Forelimb muscle (tissue), 1 donor: ENCODE measurements at places on chromosomes 7 and 10.

GRCh38 chr10:95266674-95267095 is 24.1 kb downstream of the PDLIM1 start:
- no peak for DNase-seq

GRCh38 chr10:43702213-43702935 is 53.7 kb upstream of the ZNF32 start:
- DNase-seq, result no peak

GRCh38 chr10:113121153-113121552 is 171.1 kb downstream of the TCF7L2 start:
- no peak for DNase-seq

GRCh38 chr10:3452173-3452626 is 279.6 kb upstream of the PITRM1 start:
- no peak for DNase-seq

DNA sequence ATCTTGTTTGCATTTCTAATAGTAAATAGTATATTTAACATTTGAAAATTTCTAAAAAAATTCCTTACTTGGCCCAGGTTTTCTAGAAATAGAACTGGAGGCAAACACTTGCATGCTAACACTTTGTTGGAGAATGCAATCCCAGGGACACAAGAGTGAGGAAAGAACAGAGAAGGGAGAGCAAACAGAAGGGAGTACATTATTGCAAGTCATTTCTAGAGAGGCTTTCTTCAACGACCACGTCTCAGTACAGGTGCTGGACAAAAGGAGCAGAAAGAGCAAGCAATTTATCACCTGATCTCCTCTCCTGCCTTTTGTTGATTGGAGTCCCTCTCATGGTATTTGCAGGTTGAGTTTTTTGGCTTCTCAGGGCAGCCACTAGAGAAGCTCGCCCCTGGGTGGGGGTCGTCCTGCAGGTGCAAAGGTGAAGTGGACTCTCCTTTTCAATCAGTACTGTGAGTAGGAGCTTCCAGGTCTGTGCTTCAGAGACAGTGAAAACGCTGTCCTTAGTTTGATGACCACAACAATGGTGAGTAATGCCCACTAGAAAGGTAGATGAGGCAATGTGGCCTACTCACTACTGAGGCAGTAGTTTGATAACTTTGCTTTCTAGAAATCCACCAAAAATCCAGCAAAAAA is 5.2 kb downstream of the CPED1 start:
- DNase-seq, result no peak

- DNase-seq, result no peak
Measured at GRCh38 chr10:100528921-100529474, 673 bp downstream of the NDUFB8 start.

- DNase-seq, result no peak
Measured at GRCh38 chr10:121598263-121599249, at the start of gene FGFR2. FGFR2 (minus strand) TSS chr10:121598444; CDS start chr10:121593817, 4,627 bp downstream.

- DNase-seq, result no peak
Measured at GRCh38 chr7:41599760-41600159, 103.1 kb downstream of the INHBA start.

DNA sequence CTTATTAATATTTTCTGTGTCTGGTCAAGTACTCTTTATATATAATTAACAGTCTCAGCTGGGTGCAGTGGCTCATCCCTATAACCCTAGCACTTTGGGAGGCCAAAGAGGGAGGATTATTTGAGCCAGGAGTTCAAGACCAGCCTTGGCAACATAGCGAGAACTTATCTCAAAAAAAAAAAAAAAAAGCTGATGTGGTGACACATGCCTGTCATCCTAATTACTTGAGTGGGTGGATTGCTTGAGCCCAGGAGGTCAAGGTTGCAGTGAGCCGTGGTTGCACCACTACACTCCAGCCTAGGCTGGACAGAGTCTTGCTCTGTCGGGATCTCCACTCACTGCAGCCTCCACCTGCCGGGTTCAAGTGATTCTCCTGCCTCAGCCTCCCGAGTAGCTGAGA is 6.7 kb upstream of the ELOVL3 start:
- DNase-seq, result no peak

GRCh38 chr10:43942096-43942850 is 293.6 kb upstream of the ZNF32 start:
- peak; percentile 9 for DNase-seq

- no peak for DNase-seq
Measured at GRCh38 chr10:47425813-47426419, 41.8 kb upstream of the ZNF488 start.

DNA sequence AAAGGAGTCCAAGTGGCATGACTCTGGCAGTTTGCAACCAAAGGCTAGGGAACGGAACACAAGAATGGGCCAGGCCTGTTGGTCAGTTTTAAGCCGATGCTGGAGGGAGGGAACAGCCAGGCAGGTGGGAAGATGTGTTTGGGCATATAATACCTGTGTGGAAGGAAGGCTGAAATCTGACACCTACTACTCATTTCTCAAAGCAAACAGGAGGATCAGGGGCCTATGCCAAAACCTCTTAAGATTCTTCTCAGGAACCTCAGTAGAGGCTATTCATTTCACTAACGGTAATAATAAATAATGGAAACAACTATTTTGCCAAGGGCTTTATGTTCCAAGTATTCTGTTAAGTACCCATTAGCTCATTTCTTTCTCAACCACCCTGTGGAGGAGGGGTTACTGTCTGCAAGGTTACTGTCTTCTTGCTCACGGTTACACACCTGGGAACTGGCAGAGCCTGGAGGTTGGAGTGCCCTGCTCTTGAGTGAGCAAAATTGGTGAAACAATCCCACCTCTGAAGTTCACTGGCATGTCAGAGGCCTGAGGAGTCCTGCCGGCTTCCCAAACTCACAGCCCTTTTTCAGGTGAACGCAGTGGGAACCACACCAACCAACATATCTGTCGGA is 35.5 kb downstream of the GOT1 start:
- DNase-seq, result no peak

GRCh38 chr7:47751043-47751442 is 169.1 kb upstream of the TNS3 start:
- no peak for DNase-seq

DNA sequence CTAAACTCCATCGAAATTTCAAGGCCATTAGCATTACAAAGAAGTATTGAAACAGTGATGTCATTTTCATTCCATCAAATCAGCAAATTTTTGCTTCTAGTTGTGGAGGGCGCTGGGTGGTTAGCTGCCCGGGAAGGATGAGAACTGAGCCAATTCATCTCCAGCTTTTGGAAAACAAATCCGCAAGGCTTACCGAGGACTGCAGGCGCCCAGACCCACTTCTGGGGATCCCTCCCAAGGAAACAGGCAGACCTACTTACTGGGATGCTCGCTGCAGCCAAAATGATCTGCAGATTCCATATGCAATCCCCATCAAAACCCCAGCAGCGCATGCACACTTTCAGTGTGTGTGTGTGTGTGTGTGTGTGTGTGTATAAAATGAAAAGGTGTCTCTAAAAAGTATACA is 19.2 kb downstream of the TNRC18 start:
- no peak for DNase-seq

DNA sequence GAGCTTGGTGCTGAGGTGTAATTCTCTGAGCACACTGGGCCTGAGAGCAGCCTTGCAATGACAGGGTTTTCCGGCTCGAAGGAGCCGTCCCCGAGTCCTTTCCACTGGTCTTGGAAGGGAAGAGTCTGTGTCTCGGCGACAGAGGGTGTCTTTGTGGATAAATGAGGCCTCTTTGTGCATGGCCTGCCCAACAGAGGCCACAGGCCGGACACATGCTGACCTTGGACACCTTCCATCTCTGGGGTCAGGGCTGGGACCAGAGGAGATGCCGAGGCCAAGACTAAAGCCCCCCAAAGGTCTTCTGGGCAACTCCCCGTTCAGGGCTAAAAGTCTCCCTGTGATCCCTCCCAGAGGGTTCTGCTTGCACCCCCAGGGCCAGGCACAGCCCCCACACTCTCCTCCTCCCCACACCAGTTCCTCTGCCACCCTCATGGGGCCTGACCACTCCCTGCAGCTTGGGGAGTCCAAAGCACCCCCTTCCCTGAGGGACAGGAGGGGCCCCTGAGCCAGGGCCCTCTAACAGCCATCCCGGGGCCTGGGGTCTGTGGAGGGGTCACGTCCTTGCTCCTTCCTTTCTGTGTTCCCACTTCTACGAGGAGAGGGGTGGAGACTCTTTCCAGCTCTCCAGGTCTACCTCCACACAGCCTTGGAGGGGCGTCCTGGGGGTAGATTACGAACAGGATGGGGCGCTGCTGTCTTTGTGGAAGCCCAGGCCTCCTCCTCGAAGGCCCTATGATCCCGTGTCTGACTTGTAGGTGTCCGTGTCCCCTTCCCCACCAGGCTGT is 130.6 kb upstream of the FAM20C start:
- no peak for DNase-seq

DNA sequence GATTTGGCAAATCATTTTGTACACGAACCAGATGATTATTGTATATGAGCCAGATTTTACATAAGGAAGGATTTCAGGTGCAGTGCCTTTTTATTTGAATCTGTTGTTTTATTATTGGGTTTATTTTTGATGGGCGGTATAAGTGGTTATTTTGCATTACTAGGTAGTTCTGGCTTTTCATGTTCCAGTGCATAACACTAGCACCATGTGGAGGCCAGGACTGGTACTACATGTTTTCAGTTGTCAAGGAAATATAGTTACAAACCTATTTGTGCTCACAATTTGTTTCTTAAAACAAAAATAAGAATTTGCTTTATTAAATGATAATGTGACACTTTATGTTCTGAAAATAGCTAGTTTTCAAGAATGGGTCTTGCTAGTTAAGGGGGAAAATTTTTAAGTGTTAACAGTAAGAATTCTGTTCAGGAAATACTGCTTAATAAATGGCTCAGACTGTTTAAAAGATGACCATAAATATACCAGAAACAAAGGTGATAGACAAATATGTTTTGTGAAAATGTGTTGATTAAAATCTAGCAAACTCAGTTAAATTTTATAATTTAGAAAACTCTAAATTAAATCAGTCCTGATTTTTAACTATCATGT is 7.1 kb upstream of the SEMA3E start:
- DNase-seq, result no peak

DNA sequence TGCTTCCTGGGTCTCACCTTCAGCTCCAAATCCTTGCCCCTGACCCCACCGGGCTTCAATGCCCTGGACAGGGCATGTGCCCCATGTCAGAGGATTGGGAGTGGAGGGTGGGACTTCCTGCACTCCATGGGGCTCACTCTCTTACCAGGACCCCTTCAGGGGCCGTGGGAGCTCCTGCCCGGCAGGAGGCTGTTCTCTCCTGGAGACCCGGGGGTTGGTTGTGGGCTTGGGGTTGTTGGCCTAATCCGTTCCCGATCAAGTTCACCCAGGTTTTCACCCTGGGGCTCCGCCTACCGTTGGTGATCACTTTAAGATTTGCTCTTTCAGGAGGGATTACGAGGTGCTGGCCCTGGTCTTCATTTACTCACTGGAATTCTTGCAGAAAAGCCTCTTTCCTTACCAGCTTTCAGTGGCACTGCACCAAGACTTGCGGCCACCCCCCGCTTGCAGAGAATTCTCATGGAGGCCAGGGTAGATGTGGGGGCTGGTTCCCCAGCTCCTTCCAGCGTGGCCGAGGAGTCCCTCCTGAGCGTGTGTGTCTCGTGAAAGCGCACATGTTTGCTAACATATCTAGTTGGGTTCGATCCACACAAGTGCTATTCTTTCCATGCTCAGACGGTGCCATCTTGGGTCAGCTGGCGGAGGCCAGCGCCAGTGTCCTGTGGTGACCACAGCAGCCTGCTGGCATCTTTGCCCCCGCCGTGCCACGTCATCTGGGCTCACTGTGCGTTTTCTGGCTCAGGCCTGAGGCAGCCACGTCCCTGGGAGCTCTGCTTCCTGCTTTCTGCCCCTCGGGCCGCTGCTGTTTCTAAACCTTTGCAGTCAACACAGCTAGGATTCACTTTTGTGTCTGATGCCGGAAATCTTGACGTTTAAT is 15.6 kb downstream of the PWWP2B start:
- DNase-seq, result no peak

- DNase-seq, result no peak
Measured at GRCh38 chr10:32337350-32337749, 9.6 kb downstream of the EPC1 start.

- DNase-seq, result no peak
Measured at GRCh38 chr10:77533887-77534278, 103.7 kb downstream of the KCNMA1 start.

GRCh38 chr10:26336979-26337378 is 101.2 kb upstream of the APBB1IP start:
- DNase-seq, result no peak

GRCh38 chr10:122515588-122516231 is 44.8 kb upstream of the DMBT1 start:
- no peak for DNase-seq

- no peak for DNase-seq
Measured at GRCh38 chr7:114460021-114460420, 45.4 kb downstream of the FOXP2 start.

DNA sequence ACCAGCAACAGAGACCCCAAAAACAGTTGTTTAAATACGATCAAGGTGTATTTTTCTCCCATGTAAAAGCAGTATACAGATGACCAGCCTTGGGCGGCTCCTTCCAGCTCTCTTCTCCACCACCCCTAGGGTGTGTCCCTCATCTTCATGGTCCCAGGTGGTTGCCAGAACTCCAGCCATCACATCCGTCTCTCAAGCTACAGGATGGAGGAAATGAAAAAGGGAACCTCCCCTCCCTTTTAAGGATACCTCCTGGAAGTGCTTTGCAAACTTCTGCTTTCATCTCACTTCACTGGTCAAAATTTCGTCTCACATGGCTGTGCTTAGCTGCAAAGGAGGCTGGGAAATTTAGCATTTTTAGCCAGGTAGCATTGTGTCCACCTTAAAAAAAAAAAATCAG is 59.3 kb downstream of the C10orf105 start:
- no peak for DNase-seq

DNA sequence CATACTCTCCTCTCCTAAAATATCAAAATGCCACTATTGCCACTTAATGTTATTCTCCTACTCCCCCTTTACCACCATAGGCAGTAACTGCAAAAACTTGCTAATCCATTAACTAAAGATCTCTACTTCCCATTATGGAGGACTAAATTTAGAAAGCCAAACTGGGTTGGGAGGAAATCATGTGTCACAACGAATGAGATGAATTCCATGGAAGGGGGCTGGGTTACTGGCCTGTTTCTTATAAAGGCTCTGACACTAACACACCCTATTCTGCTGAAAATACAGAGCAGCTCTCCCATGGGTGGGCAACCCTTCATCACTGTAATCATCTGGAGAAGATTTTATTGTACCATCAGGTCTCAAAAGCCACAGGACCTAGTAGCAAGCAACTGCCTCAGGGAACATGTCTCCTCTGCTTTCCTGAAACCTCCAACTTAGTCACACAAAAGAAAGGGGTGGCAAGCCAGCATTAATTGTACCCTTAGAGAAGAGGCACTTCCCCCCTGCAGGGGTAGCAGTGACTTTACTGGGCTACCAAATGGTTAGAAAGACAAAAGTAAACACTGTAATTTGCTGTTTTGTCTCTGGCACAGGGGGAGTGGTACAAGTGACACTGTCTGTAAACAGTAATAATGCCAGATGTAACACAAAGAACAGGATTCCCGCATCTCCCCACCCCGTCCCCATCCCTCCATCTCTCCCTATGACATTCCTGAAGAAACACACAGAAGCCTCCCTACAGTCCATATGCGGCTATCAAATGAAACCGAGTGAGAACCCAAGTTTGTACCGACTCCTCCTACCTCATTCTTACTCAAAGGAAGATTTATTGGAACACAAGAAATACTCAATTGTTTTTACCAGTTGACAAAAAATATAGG is 81.6 kb downstream of the ARMH3 start:
- DNase-seq, result no peak
